ENCODE measurements at places on chromosomes 5 and 9.

- no peak for DNase-seq
Measured at GRCh38 chr5:135880278-135880677, 15.4 kb downstream of the IL9 start.

- no peak for DNase-seq
Measured at GRCh38 chr9:98801969-98802371, 5.5 kb upstream of the GALNT12 start.

DNA sequence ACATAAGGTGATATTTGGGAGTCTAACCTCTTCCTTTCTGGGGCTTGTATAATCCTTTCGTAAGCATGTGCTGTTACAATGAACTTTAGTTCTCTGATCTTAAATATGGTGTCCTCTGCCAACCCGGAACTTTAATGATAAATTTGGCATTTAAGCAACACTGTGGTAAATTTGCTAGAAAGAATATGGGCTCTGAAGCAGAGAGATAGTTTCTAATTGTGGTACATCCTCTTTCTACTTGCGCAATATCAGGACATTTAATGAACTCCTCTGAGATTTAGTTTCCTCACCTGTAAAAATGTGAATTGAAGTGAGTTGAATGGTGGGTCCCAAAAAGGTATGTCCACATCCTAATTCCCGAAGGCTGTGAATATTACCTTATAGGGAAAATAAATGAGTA lies 364.7 kb downstream of the CAAP1 start:
- DNase-seq, result no peak

GRCh38 chr9:6034954-6035353 lies 19.5 kb upstream of the RANBP6 start:
- DNase-seq, result no peak

DNA sequence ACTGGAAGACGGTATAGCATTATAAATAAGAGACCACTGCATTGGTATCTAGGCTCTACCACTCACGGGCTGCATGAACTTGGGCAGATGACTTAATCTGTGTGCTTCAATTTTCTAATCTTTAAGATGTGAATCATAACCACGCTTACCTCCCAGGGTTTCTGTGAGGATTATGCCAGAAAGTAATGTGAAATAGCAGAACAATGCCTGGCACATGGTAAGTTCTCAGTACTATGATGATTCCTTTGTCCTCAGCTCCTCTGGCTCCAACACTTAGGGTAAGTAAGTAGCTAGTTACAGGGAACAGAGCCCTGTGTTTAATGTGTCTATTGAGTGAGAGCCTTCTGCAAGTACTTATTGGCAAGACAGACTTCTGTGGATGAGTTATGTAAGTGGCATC lies 31.1 kb downstream of the POU4F3 start:
- DNase-seq, result no peak

DNA sequence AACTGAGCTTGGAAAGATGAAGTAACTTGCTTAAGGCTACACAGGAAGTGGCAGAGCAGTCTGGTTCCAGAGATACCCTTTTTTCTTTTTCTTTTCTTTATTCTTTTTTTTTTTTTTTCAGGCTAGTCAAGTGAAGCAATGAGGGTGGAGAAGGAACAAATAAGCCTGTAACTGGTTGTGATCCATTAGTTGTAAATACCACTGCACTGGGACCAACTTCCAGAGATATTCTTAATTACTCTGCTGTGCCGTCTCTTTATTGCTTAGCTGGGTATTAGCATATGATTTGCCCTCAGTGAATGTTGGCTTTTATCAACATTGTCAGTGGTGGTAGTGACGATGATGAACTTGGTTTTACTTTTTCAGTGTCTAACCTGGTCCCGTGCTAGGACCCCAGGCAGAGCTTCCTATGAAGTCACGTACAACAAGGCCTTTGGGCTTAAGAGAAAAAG lies 26.7 kb downstream of the LNPEP start:
- DNase-seq, result no peak

DNA sequence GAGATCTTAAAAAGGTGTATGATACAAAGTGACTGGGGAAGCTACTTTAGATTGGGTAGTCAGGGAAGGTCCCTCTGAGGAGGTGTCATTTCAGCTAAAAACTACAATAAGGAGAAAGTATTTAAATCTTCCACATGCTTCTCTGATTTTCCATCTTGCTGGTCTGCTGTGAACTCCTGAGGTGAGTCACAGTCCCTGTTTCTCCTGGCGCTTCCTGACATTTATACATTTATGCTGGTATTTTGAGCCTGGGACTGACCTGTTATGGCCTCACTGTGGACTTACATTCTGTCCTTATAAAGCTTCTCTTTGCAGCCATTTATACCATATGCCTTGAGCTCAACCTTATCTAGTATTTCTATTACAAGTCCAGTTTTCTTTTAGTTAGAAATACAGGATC lies 95.1 kb downstream of the MED27 start:
- no peak for DNase-seq

DNA sequence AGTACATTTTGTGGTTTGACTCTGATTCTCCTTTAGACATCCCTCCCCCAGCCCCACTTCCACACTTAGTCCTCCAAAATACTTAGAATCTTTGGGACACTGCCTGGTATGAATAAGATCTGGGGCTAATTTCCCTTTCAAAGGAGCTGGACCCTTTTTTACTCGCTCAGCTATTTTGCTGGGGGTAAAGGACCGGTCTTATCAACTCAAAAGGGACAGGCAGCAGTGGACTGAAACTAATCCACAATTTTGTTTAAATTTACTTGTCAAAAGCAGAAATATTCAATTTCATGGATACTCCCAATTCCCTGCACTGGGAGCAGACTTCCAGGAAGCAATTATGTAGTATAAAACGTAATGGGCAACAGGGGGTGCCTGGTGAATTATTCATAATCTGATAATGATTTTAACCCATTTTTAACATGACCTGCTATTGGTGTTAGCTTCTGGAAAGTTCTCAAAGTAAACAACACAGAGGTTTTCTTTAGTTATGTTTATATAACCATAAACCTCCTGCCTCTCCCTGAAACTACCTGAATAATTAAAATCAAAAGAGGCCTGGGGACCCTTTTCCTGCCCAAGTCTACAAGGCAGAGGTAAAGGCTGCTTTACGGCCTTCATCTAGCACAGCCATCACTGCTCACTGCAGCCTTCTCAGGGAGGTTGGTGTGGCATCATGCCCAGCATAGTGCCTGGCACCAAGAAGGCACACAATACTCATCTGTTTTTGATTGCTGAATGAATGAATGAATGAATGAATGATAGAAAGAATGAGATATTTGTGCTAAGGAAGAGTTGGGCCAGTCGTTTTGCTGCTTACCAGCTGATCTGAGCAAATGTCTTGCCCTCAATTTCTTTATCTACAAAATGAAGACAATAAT lies 44.2 kb upstream of the GNPDA1 start:
- no peak for DNase-seq

DNA sequence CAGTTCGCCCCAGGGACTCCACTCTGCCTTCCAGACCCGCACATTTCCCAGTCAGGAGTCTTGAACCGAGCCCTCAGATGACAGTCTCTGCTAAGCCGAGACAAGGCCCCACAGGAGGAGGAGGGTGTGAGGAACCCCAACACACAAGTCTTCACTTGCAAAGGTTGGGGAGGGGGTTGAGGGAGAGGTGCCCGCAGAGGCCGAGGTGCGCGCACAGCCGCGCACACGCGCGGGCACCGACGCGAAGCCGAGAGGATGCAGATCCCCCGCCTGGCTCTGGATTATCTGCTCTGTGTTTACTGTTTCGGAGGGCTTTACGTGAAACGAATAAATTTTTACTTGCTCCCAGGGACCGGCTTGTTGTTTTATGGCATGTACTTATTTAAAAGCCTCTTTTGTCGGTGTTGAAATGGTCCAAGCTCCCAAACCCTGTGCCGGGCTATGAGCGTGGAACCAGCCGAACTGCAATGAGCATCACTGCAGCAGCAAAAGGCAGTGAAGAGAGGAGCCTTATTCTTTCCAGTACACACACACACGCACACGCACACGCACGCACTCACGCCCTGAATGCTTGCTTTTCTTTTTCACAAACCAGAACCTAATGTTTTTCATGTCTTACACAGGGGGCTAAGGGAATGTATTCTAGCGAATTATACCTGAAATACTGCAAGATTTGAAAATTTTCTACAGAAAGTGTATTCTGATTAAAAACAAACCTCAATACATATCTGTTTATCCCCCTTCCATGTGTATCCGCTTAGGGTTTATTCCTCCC lies 297.7 kb downstream of the PARP8 start:
- no peak for DNase-seq

- DNase-seq, result no peak
Measured at GRCh38 chr5:94632024-94632423, 13.6 kb downstream of the SLF1 start.

- no peak for DNase-seq
Measured at GRCh38 chr9:31030741-31031202, 1353.7 kb upstream of the ACO1 start.

DNA sequence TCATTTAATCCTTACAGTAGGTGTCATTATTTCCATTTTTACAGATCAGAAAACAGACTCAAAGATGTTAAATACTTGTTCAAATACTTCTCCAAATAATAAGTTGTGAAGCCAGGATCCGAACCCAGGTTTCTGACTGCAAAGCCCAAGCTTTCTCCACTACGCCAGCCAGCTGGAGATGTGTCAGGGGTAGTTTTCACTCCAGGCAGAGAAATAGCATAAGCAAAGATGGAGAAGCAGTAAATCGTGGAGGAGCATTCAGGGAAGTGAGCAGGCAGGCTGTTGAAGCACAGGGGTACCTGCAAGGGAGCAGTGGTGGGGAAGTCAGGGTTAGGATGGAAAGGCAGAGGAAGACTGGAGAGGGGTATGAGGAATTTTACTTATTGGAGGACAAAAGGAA lies 2.9 kb downstream of the TLN1 start:
- no peak for DNase-seq

DNA sequence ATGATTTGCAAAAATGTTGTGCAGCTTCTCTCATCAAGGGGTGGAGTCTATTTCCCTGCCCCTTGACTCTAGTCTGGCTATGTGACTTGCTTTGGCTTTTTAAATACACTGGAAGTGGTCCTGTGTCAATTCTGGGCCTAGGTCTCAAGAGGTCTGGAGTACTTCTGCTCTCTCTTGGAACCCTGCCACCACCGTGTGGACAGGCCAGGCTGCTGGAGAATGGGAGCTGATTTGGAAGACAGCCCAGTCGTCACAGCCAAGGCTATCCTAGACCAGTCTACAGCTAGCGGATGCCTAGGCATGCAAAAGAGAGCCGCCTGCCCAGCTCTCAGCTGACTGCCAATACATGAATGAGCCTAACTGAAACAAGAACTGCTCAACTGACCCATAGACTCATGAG lies 56.7 kb upstream of the CLINT1 start:
- DNase-seq, result no peak

DNA sequence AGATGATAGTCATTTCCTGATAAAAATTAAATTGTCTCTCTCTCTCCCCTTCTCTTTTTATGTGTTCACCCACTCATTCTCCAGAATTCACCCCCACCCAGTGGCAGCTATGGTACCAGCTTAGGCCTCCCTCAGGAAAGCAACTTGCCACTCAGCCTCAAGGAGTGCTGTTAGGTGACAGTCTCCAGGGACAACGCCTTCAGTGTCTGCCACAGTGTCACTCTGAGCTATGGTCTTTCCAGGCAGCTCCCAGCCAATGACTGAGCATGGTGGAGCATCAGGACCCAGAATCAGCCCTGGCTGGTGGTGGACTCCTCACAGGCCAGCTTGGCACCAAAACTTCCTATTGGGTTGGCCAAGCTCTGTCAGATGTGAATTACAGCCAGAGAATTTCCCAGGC lies 140.9 kb upstream of the PIK3R1 start:
- no peak for DNase-seq

- DNase-seq, result no peak
Measured at GRCh38 chr9:101674165-101674564, 64.3 kb downstream of the GRIN3A start.

DNA sequence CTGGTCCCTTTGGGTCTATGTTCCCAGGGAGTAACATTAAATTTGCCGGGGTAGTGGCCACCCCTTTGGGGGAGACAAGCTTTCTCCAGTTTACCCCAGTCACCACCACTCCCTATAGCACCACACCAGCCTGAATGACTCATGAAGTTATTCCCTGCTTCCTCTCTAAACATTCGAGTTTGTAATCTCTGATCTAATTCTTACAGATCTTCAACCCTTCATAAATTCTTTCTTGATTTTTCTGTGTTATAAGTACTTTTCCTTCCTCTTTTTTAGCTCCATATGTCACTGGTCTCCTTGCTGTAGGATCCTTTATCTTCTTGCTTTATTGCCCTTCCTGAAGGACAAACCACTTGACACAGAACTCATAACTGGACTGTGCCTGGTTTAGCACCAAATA lies 55.6 kb downstream of the GNA14 start:
- no peak for DNase-seq

- no peak for DNase-seq
Measured at GRCh38 chr9:38000332-38000731, 68.7 kb downstream of the SHB start.

GRCh38 chr5:93601071-93601801 lies 18.2 kb downstream of the NR2F1 start:
- no peak for DNase-seq

GRCh38 chr5:80068246-80068636 lies 33.1 kb downstream of the THBS4 start:
- no peak for DNase-seq

DNA sequence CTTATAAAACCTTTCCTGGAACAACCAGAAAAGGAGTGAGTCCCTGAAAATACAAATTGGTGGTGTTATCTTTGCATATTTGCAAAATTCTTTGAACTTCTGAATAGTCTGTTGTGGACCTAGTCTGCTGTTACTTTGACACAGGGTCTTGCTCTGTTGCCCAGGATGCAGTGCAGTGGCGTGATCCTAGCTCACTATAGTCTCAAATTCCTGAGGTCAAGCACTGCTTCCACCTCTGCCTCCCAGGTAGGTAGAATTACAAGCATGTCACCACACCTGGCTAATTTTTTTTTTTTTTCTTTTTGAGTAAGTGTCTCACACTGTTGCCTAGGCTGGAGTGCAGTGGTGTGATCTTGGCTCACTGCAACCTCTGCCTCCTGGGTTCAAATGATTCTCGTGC lies 43.7 kb upstream of the SPRY4 start:
- no peak for DNase-seq

- no peak for DNase-seq
Measured at GRCh38 chr5:124698770-124699169, 47.7 kb downstream of the ZNF608 start.

GRCh38 chr9:33993104-33993503 lies 55.6 kb downstream of the UBAP2 start:
- DNase-seq, result no peak

GRCh38 chr5:98909363-98909762 lies 19.4 kb downstream of the CHD1 start:
- no peak for DNase-seq

GRCh38 chr5:138967791-138968448 lies 92.8 kb upstream of the LRRTM2 start:
- DNase-seq, result no peak

DNA sequence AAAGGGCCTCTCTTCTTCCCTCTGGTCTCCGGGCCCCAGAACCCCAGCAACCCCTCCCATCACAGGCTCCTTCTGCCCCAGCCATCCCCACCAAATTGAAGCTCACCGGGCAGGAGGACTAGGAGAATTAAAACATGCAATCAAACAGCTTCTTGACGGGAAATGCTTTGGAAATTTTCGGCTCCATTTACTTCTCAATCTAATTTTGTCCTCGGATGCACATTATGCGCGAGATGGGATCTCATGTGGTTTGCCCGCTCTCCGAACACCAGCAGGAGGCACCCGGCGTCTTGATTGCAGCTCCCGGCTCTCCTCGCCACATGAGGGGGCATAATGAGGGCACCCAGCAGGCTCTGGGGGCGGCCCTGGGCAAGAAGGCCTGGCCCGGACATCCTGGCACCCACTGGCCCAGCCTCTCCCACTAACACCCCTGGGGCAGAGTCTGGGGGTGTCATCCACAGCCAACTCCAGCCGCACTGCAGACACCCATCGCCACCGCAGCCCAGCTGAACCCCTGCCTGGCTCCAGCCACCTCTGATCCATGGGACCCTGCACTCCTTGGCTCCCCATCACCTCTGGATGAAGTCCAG lies 135.5 kb downstream of the PAX5 start:
- DNase-seq, result no peak

All from GM18507 (cell line).